ENCODE measurements at places on chromosomes 4 and X. TPM values are rescaled to one million over a fixed set of nuclear protein-coding genes. Genes with fewer than 3 reads are reported as not detected.
A peak's percentile ranks its signal among the peaks of the same experiment; 100 is the strongest.

- H3K4me1 ChIP-seq: no peaks in the 10 kb centered on the region
- no peaks in the 10 kb centered on the region for H3K27me3 ChIP-seq
- no peaks in the 10 kb centered on the region for H3K36me3 ChIP-seq
Measured at GRCh38 chr4:126627255-126627654, 1005.5 kb upstream of the INTU start.

DNA sequence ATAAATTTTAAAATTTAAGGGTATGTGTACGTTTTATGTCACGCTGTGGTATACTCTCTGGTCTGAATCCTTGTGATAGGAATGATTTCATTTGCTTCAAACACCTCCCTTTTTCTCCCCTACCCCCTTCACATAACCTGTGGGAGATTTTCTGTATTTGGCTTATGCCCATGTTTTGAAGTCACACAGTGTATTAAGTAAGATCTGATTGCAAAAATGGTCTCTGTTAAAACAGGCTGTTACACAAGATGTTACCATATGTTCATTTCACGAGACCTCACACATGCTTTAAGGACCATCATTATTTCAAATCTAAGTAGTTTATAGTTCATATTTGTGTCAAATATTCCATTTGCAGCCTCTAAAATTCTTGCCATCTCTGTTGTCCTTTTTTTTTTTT, 63.5 kb downstream of the TMEM131L start:
- DNase-seq: no peak
- H3K4me1 ChIP-seq: peaks cover 45% of the 10 kb centered on the region

- H3K4me3 ChIP-seq: no peak overlapping the region
- DNase-seq: no peak
- H3K4me1 ChIP-seq: no peaks in the 10 kb centered on the region
- no peaks in the 10 kb centered on the region for H3K36me3 ChIP-seq
Measured at GRCh38 chr4:61827907-61828391, 627.8 kb downstream of the ADGRL3 start.

DNA sequence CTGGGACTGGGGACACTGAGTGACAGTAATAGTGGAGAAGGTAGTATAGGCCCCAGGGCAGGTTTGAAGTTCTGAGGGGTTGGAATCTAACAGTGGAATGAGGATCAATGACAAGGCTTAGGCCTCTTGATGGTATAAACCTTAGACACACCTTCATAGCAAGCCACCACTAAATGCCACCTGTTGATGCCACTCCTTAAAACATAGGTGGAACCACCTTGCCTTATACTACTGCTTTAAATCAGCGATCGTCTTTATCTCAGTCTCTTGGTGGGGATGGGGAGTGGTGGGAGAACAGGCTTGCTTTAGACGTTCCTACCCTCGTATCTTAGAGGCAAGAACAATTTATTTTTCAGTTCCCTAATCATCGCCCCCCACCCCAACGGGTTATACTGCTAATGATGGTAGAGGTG, 1.2 kb downstream of the RAB33B start:
- H3K4me3 ChIP-seq: peak overlapping the region; percentile 94
- no peak for DNase-seq
- no peaks in the 10 kb centered on the region for H3K27me3 ChIP-seq
- H3K36me3 ChIP-seq: no peaks in the 10 kb centered on the region
- peaks cover 55% of the 10 kb centered on the region for H3K4me1 ChIP-seq
- peak overlapping the region; percentile 97 for H3K27ac ChIP-seq

GRCh38 chr4:103482893-103483292, 236.9 kb downstream of the TACR3 start:
- DNase-seq: no peak
- H3K4me3 ChIP-seq: no peak overlapping the region
- H3K36me3 ChIP-seq: no peaks in the 10 kb centered on the region
- no peaks in the 10 kb centered on the region for H3K4me1 ChIP-seq
- H3K27ac ChIP-seq: no peak overlapping the region

- no peak overlapping the region for H3K27ac ChIP-seq
- no peaks in the 10 kb centered on the region for H3K27me3 ChIP-seq
- H3K4me1 ChIP-seq: no peaks in the 10 kb centered on the region
- DNase-seq: no peak
Measured at GRCh38 chrX:147894366-147894963, 17.3 kb upstream of the FMR1 start.

DNA sequence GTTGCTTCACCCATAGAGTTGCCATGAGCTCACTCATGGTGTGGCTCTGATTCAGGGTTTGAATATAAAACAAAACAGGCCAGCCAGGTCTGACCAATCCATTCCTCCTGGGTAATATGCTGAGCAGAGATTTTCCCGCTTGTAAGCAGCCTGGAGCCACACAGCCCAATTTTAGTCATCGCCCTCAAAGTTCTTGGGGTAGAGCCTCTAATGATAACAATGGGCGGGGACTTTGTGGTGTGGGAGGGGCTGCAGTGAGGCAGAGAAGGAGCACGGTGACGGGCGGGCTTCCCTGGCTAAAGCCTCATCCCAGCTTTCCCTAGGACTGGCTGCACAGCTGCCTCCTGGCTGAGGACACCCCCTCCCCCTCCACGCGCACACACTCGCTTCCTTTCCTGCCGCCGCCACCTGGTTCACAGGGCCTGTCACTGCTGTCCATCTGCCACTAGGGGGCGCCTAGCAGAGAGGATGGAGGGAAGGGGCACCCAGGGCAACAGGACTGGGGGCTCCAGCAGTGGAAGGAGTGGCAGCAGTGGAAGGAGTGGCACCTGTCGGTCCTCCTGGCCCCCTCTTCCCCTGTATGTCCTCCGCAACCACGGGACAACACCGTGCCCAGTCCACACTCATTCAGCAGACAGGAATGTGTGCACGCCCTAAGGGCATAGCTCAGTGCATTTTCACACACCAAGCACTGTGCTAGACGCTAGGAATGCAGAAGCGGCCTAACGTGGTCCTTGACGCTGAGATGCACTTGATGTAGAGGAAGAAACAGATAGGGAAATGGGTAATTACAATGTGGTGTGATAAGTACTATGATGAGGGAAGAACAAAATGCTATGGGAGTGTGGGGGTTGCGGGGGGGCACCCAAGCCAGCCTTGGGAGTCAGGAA, 26.8 kb downstream of the PRPS1 start:
- H3K27me3 ChIP-seq: no peaks in the 10 kb centered on the region
- H3K4me1 ChIP-seq: peaks cover 11% of the 10 kb centered on the region
- DNase-seq: peak; percentile 71

DNA sequence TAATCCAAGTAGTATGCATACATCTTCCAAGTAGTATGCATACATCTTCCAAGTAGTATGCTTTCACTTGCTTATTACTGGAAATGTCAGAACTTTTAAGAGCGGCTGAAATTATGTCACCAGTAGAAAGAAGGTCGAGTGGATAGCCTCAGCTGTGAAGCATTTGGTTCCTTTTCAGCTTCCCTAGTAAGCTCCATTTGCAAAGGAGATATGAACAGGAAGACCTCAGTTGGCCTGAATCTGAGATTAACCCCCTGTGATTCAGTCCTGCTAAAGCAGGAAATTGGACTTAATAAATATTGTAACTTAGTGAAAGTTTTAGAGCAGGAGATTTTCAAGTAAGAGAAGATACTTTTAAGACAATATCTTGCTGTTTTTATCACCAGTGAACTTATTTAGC, 48.1 kb downstream of the PCDH7 start:
- H3K4me3 ChIP-seq: no peak overlapping the region
- H3K36me3 ChIP-seq: no peaks in the 10 kb centered on the region
- no peak overlapping the region for H3K27ac ChIP-seq
- DNase-seq: no peak

DNA sequence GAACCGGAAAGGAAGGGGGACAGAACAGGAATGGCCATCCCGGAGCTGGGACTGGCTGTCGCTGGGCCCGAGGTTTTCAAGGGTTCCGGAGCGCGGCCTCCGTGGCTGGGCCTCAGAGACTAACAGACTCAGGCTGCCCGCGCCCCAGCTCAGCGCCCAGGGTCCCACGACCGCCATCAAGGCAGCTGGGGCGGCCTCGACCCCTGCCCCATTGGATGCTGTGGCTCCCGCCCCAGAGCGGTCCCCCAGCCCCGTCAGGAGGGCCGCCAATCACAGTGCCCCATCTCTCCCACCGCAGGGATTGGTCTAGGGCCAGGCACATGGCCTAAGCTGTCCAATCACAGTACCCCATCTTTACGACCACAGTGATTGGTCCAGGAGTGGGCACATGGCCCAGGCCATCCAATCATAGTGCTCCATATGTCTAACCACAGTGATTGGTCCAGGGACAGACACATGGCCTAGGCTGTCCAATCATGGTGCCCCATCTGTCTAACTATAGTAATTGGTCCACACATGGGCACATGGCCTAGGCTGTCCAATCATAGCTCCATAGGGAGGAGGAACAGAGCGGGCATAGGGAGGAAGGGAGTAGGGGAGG, 105.3 kb upstream of the NKX1-1 start:
- H3K27ac ChIP-seq: no peak overlapping the region
- H3K27me3 ChIP-seq: peaks cover 39% of the 10 kb centered on the region
- DNase-seq: peak; percentile 46

GRCh38 chr4:172404676-172405075, 591.5 kb downstream of the GALNTL6 start:
- DNase-seq: no peak
- H3K4me1 ChIP-seq: no peaks in the 10 kb centered on the region
- H3K27ac ChIP-seq: no peak overlapping the region
- H3K4me3 ChIP-seq: no peak overlapping the region
- H3K36me3 ChIP-seq: no peaks in the 10 kb centered on the region

DNA sequence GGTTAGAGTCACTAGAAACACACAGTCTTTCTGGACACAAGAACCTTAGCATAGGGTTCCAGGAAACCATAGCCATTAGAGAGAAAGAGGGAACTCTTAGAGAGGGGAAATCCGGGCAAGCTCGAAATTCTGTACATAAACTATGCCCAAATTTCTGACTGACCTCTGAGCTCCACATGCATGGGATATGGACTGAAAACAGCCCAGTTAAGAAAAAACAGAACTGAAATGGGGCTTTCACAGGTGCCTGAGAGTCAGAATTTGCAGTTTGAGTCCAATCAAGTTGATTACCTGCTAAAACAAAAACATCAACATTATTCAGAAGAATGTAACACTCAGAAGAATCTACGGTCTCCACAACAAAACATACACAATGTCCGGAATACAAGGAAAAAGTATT, 13.1 kb downstream of the DCHS2 start:
- H3K36me3 ChIP-seq: no peaks in the 10 kb centered on the region
- H3K4me3 ChIP-seq: no peak overlapping the region
- no peaks in the 10 kb centered on the region for H3K4me1 ChIP-seq
- DNase-seq: no peak
- H3K27me3 ChIP-seq: no peaks in the 10 kb centered on the region
- no peak overlapping the region for H3K27ac ChIP-seq

DNA sequence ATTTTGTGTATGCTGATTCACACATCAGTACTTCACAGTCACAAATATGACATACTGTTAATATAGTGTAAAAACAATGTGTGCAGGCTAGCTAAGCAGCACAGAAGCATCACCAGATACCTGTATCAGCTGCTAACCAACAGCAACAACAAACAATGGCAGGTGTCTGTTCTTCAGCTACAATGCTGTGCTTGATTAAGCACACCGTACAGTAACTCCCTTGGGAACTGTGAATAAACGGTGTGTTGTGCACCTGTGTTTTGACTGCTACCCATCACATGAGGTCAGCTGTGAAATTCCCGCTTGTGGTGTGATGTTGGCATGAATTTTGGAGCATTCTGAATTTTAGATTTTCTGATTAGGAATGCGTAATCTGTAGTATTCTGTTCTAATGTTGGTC, 379.7 kb upstream of the FAT1 start:
- H3K27ac ChIP-seq: no peak overlapping the region
- H3K36me3 ChIP-seq: no peaks in the 10 kb centered on the region
- no peak for DNase-seq
- H3K4me1 ChIP-seq: no peaks in the 10 kb centered on the region

- H3K36me3 ChIP-seq: no peaks in the 10 kb centered on the region
- H3K4me3 ChIP-seq: no peak overlapping the region
- H3K4me1 ChIP-seq: no peaks in the 10 kb centered on the region
- no peak for DNase-seq
- no peaks in the 10 kb centered on the region for H3K27me3 ChIP-seq
Measured at GRCh38 chr4:30919458-30919857, 199.3 kb downstream of the PCDH7 start.

KLHL15 gene
- 6.3 TPM for total RNA-seq

ZNF185 gene
- total RNA-seq: 17.9 TPM

PAK3 gene
- total RNA-seq: 1.4 TPM
